Neural progenitor cell (in vitro differentiated cells): ENCODE measurements at places on chromosomes 13 and 19.

DNA sequence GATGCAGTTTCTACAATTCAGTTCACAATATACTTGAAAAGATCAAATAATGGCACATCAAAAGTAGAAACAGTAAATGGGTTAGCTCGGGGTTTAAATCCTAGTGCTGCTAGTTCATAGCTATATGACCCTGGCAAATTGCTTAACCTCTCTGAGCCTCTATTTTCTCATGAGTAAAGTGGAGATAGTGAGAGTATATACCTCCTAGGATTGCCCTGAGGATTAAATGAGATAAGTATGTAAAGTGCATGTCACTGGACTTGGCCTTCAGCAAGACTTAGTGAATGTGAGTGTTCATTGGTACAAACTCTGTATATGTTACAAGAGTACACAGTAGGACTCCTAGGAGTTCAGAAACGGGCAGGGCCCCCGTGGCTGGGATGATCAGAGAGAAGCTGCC is 248.3 kb downstream of the DLEU7 start:
- H3K27ac ChIP-seq = no peak overlapping the region
- DNase-seq = no peak
- peaks cover 25% of the 10 kb centered on the region for H3K4me1 ChIP-seq
- H3K4me3 ChIP-seq = no peak overlapping the region
- H3K36me3 ChIP-seq = no peaks in the 10 kb centered on the region
- no peaks in the 10 kb centered on the region for H3K27me3 ChIP-seq

- H3K4me1 ChIP-seq = peaks cover 5% of the 10 kb centered on the region
- no peaks in the 10 kb centered on the region for H3K36me3 ChIP-seq
- H3K27ac ChIP-seq = no peak overlapping the region
- peak overlapping the region; percentile 21 for H3K4me3 ChIP-seq
- DNase-seq = peak; percentile 64
- peaks cover 12% of the 10 kb centered on the region for H3K27me3 ChIP-seq
These were observed 2.7 kb downstream of the PHLDB3 start for GRCh38 chr19:43501661-43502418.

- no peak for DNase-seq
- no peak within 1 kb of the TSS for H3K27ac ChIP-seq
- no peaks in the 10 kb centered on the region for H3K4me1 ChIP-seq
- H3K36me3 ChIP-seq = no peaks in the 10 kb centered on the region
These were observed at the start of gene HCST for GRCh38 chr19:35901854-35902661. TSS of gene HCST (plus strand) at chr19:35902529. CDS start at chr19:35902594, 65 bp downstream.

- no peaks in the 10 kb centered on the region for H3K4me1 ChIP-seq
- no peak overlapping the region for H3K27ac ChIP-seq
- no peak for DNase-seq
- no peaks in the 10 kb centered on the region for H3K27me3 ChIP-seq
- no peak overlapping the region for H3K4me3 ChIP-seq
These were observed 32.3 kb upstream of the UQCRFS1 start for GRCh38 chr19:29245215-29245614.

DNA sequence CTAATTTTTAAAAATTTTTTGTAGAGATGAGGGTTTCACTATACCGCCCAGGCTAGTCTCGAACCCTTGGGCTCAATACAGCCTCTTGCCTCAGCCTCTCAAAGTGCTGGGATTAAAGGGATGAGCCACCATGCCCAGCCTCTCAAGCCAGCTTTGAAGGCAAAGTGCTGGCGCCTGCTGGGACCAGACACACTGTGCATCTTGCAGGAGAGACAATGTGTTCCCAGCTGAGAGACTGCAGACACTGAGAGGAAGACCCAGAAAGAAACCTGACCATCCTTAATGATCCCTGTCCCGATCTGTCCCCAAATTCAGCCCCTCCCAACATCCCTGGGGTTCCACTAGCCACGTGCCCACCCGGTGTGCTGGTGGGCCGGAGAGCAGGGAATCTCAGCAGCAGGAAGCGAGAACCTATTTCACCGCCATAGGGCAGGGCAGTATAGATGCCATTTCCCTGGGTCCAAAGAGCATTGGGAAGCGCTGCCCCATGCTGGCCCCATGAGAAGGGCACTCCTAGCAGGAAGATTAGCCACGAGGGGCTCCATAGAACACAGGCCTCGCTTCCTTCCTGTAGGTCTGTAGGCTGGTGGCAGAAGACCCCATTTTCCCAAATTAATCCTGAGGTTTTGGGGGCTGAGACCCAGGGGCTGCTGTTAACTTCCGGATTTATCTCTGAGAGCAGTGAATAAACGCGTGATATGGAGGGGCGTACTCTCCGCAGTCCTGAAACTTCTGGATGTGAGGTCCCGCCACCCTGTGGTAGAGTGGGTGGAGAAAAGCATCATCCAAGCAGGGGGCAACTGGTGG is 968 bp downstream of the RAVER1 start:
- H3K4me3 ChIP-seq = peak overlapping the region; percentile 71
- no peak overlapping the region for H3K27ac ChIP-seq
- no peaks in the 10 kb centered on the region for H3K36me3 ChIP-seq
- H3K4me1 ChIP-seq = peaks cover 16% of the 10 kb centered on the region
- peaks cover 7% of the 10 kb centered on the region for H3K27me3 ChIP-seq

DNA sequence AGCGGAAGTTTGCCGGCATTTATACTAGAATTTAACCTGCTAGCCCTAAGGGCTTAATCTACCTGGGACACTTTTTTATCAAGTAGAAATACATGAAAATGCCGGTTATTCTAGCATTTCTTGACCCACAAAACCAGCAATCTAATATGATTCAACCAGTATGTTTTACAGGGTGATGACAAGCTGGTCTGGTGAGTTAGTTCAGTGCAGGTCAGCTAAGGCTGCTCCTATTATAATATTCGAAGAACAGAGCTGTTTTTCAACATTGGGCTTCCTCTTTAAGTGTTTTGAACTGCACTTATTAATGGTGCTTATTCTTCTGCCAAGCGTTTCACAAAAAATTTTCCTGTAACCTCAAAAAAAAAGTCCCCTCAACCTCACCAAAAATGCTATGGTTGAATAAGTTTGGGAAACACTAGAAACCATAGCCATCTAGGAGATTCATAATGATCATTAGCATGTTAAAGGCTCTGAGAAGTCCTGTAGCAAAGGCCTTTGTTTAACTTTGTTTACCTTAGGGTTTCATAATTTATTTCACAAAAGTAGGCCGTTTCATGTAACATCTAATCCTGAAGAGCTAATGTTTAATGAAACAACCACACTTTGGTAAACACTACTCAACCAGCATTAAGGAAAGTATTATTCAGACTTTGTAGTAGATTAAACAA is 526.6 kb downstream of the KLF12 start:
- H3K27me3 ChIP-seq = no peaks in the 10 kb centered on the region
- no peak for DNase-seq
- H3K27ac ChIP-seq = no peak overlapping the region
- no peaks in the 10 kb centered on the region for H3K4me1 ChIP-seq
- H3K36me3 ChIP-seq = no peaks in the 10 kb centered on the region

DNA sequence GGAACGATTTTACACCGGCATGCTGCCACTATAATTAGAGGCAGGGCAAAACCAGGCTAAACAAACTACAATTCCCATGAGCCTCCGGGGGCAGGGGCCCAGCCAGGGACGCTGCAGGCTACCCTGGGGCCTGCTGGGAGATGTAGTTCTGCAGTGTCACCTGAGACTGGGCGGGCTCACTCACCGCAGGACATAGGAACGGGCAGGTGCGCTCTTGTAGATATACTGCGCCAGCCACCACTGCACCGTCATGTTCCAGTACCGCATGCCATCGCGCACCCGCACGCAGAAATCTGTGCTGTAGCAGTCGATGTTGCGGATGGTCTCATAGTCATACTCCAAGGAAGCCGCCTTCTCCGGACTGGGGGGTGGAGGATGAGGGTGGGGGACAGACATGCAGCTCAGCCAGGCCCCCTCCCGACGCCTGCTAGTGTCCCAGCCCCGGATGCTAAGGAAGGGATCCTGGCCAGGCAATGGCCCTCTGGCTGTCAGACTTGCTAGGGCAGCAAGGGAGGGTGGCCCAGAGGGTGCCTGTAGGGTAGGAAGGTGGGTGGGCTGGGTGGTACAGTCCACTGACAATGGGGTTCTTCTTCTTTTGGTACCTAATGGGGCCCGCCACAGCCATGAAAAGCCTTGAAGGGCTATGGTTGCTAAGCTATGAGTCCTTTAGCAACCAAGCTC is 5.8 kb upstream of the TMC4 start:
- no peak overlapping the region for H3K27ac ChIP-seq
- DNase-seq = peak; percentile 66
- peaks cover 4% of the 10 kb centered on the region for H3K4me1 ChIP-seq
- no peak overlapping the region for H3K4me3 ChIP-seq
- no peaks in the 10 kb centered on the region for H3K36me3 ChIP-seq

DNA sequence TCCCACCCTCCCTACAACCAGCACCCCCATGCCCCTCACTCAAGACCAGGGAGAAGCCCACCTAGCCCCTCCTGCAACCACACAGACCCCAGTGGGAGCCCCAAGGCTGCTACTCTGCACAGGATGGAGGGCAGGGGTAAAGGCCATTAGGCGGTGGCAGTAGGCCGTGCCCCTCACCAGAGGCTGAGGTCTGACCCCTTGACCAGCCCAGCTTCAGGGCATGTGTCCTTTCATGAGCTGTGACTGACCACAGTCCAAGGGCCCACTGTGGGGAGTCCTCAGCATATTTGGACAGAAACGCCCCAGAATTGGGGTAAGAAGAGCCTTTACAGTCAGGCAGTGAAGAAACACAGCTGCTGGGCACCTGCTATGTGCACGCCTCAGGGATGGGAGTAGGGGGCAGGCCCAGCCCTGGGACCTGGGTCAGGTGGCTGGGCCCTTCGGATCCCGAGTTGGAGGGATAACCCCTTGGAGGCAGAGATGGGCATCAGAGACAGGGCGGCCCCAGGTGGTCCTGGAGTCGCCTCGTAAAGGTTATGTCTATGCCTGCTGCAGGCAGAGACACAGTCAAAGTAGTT is 1.7 kb upstream of the RPS5 start:
- no peaks in the 10 kb centered on the region for H3K27me3 ChIP-seq
- no peaks in the 10 kb centered on the region for H3K36me3 ChIP-seq
- no peak for DNase-seq
- peaks cover 19% of the 10 kb centered on the region for H3K4me1 ChIP-seq

GRCh38 chr13:80255946-80256345 is 85.0 kb downstream of the SPRY2 start:
- no peak overlapping the region for H3K27ac ChIP-seq
- H3K27me3 ChIP-seq = no peaks in the 10 kb centered on the region
- no peaks in the 10 kb centered on the region for H3K4me1 ChIP-seq
- no peaks in the 10 kb centered on the region for H3K36me3 ChIP-seq

- no peak overlapping the region for H3K27ac ChIP-seq
- DNase-seq = no peak
- H3K4me3 ChIP-seq = no peak overlapping the region
- H3K4me1 ChIP-seq = no peaks in the 10 kb centered on the region
- H3K36me3 ChIP-seq = no peaks in the 10 kb centered on the region
- H3K27me3 ChIP-seq = no peaks in the 10 kb centered on the region
These were observed 2650.8 kb downstream of the PCDH9 start for GRCh38 chr13:64579331-64579730.

DNA sequence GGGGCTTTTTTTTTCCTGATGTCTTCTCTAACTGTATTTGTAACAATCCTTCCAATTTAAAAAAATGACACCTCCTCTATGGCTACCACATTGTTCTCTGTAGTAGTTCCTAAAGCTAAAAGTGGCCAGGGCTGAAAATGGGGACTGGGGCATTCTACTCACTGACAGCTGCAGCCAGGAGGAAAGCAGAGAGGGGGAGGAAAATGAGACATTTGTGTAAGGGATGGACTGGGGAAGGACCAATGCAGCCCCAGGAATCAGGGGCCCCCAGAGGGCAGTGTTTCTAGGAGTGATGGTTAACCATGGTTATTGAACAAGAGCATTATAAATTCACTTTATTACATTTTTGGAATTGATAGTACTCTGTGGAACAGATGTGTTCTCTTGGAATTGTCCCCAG is 34.3 kb upstream of the C1QTNF9 start:
- no peak for DNase-seq
- H3K36me3 ChIP-seq = no peaks in the 10 kb centered on the region
- H3K27me3 ChIP-seq = no peaks in the 10 kb centered on the region
- no peak overlapping the region for H3K27ac ChIP-seq
- H3K4me3 ChIP-seq = no peak overlapping the region
- H3K4me1 ChIP-seq = peaks cover 28% of the 10 kb centered on the region

- no peak overlapping the region for H3K27ac ChIP-seq
- no peaks in the 10 kb centered on the region for H3K36me3 ChIP-seq
- peaks cover 11% of the 10 kb centered on the region for H3K27me3 ChIP-seq
- no peak for DNase-seq
- no peaks in the 10 kb centered on the region for H3K4me1 ChIP-seq
These were observed 10.2 kb downstream of the TRAPPC5 start for GRCh38 chr19:7690779-7691258.

DNA sequence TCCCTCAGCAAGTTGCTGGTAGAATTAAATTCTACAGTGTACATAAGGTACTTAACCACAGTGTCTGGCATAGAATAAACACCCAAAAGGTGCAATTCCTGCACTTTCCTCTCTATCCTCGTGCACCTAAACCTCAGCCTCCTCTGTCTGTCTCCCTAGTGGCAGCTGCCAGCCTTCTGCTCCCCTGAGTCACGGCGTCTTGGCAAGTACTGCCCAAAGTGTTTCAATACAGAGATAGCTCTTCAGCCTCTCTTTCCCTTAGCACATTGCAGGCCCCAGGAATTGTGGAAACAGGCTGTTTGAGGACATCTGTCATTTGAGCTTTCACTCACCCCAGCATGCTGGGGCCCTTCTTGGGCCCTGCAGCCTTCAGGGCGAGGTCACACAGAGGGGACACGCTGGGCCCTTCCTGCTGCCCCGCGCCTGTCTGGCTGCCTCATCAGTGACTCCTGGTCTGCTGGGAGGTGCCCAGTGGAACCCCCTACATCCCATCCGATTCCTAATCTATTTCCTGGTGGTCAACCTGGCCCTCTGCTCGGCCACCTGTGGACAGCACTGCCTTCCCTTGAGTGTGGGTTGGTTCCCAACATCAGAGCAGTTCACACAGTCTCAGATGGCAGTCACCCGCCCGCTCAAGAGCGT is 19.3 kb downstream of the COL4A2 start:
- no peak for DNase-seq
- H3K4me3 ChIP-seq = no peak overlapping the region
- peak overlapping the region; percentile 75 for H3K27ac ChIP-seq

GRCh38 chr13:101755228-101755887 is 302.9 kb downstream of the ITGBL1 start:
- no peak overlapping the region for H3K4me3 ChIP-seq
- no peak for DNase-seq
- peaks cover 7% of the 10 kb centered on the region for H3K4me1 ChIP-seq
- H3K27ac ChIP-seq = no peak overlapping the region
- no peaks in the 10 kb centered on the region for H3K27me3 ChIP-seq

DNA sequence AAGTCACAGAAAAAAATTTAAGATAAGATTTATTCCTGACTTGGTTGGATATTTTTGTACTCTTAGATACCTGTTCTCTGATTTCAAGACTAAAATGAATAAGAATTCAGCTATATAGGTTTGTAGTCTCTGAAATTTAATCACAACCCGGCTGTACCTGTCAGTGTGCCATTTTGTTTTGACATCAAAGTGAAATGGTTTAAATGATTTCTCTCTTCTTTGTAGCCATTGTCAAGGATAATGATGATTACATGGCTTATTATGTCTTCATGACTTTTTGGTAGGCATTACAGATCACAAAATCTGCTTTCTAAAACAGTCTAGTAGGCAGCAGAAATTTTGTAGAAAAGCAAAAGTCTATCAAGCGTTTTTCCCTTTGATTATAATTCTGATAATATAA is 72.5 kb downstream of the PCDH17 start:
- no peak overlapping the region for H3K27ac ChIP-seq
- H3K27me3 ChIP-seq = no peaks in the 10 kb centered on the region
- no peaks in the 10 kb centered on the region for H3K4me1 ChIP-seq
- DNase-seq = no peak
- H3K36me3 ChIP-seq = no peaks in the 10 kb centered on the region
- H3K4me3 ChIP-seq = no peak overlapping the region
